ENCODE measurements at places on chromosomes 4 and X. TPM values are rescaled to one million over a fixed set of nuclear protein-coding genes. Genes with fewer than 3 reads are reported as not detected.

DNA sequence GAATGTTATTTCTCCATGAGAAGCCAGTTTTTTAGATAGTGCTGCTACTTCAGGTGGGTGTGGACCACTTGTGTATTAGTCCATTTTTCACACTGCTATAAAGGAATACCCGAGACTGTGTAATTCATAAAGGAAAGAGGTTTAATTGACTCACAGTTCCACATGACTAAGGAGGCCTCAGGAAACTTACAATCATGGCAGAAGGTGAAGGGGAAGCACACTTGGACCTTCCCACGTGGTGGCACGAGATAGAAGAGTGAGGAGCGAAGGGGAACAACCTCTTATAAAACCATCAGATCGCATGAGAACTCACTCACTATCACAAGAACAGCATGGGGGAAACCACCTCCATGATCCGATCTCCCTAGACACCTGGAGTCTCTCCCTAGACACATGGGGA is 3.4 kb upstream of the PPID start:
- DNase-seq: no peak

- no peak for DNase-seq
These were observed 9.7 kb upstream of the TENM3 start for GRCh38 chr4:182233310-182234090.

DNA sequence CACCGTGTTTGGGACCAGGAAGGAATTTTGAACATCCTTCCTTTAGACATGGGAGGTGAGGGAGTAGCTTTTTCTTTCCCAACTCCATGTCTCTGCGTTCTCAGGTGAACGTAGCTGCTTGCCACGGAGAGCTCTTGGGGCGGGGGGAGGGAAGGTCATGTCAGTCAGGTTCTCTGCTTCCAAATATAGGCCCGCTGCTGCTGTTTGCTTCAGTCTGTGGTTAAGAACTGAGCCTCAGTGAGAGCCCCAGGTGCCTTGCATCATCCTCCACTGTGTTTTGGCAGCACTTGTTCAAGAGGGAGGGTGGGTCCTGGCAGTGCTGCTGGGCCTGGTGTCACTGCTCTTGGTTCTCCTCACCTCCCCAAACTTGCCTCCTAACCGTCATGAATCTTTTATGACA is 46.5 kb downstream of the HADH start:
- peak; percentile 33 for DNase-seq

GRCh38 chr4:20538905-20539304 is 161.4 kb upstream of the PACRGL start:
- no peak for DNase-seq

Gene SLC6A14
- 2.6 TPM for total RNA-seq

Data from left colon (tissue), 2 donors.